ENCODE measurements at places on chromosomes 6 and 20.
A peak's percentile ranks its signal among the peaks of the same experiment; 100 is the strongest.

- no peak for DNase-seq
These were observed 175.4 kb upstream of the KCNQ5 start for GRCh38 chr6:72446430-72446829.

DNA sequence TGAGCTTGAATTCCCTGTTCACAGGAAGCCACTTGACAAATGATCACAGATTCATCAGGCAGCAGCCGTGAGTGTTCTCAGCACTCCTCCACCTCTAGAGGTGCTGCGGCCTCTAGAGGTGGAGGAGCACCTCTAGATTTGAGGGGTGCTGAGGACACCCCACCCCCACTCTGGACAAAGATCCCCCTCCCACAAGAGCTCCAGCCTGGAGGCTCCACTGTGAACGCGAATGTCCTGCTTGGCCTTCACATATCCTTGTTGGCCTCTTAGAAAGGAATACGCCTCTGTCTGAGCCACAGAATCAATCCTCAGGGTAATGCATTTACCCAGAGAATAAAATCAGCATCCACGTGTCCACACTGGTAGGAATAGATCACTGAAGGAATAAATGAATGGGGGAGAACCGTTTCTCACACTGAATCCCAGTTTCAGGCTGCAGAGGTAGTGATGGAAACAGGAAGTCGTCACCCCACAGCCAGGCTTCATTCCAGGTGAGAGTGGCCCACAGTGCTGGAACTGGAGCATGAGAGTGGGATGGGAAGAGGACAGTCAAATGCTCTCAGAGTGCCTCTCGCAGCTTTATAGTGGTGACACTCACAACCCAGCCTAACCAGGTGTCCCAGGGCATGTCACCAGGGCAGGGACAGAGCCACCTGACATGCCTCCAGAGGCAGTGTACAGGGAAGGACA is 16.6 kb downstream of the NPEPL1 start:
- DNase-seq = no peak

DNA sequence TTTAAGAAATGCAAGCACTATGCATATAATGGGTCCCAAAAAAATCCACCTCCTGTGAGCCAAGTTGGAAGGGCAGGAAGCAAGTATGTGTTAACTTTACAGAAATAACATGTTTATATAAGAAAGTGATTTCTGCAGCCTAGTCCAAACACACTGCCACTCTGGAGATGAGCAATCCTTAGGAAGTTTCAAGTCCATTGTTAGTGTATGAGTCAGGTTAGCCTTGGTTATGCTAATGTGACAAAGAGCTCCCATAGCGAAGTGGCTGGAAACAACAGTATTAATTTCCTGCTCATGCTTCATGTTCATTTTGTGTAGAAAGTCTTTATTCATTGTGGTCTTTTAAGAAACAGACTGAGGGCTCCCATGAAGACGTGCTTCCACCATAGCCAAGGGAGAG is 121.4 kb downstream of the TBXT start:
- DNase-seq = peak; percentile 15

GRCh38 chr6:151303231-151303630 is 63.5 kb downstream of the AKAP12 start:
- no peak for DNase-seq

GRCh38 chr20:46552460-46553420 is 2.3 kb upstream of the OCSTAMP start:
- no peak for DNase-seq

- no peak for DNase-seq
These were observed 13.9 kb downstream of the MACROD2 start for GRCh38 chr20:14009208-14009607.

DNA sequence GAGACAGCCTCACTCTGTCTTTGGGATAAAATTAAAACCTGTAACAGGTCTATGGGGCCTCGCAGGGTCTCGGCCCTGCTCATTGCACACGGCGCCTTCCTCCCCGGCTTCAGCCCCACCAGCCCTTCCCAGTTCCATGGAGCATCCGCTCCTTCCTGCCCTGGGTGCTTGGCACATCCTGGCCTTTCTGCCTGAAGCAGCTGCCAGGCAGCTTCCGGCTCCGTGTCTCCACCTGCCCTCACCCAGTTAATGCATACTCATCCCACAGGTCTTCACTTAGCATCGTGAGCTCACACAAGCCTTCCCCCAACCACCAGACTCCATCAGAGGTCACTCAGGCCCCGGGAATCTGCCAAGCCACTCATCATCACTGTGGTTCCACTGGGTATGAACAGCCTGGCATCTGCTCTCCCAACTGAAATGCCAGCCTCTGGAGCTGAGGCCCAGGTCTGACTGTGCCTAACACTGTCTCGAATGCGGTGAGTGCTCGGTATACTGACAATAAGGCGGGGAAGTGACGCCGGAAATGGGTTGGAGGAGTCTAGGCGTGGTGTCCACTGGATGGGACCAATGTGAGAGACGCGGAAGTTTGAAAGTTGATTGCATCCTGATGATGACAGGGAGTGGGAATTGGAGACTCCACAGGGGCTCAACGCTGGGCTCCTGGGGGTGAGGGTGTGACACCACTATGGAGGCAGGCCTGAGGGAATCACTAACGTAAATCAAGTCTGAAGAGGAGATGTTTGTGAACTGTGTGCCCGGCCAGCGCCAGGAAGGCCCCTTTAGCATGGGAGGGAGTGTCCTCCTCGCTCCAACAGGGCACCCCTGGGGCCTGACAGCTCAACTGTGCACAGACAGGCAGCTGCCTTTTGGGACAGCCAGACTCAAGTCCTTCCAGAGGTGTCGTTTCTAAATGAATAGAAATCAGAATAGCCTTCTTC is 245.8 kb downstream of the TTLL2 start:
- no peak for DNase-seq

DNA sequence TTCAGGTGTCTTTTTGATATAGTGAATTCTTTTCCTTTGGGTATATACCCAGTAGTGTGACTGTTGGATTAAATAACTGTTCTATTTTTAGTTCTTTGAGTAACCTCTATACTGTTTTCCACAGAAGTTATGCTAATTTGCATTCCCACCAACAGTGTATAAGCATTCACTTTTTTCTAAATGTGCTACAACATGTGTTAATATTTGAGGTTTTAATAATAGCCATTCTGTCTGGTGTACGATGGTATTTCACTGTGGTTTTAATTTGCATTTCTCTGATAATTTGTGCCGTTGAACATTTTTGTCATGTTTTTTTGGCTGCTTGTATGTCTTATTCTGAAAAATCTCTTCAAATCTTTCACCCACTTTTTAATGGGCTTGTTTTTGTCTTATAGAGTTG is 563.5 kb downstream of the GRIK2 start:
- no peak for DNase-seq
